ENCODE measurements at places on chromosomes 7 and 10.

- no peak for DNase-seq
Measured at GRCh38 chr7:53473371-53473770, 437.9 kb downstream of the POM121L12 start.

DNA sequence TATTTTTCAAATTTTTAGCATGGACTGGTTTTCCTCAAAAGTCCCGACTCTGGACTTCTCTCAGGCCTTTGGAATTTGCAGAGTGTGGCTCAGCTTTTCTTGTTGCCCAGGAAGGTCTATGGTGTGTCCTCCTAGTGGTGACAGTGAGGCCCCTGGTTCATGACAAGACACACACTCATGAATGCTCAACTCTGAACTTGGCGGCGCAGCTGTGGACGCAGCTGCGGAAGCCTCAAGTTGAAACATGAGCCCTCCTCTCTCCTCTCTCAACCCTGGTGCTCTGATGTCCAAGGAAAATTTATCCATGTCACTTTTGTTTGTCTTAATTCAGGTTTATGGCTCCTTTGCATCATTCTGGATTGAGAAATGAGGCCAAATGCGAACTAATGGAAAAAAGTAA lies 183.9 kb downstream of the HECW1 start:
- DNase-seq: no peak

- no peak for DNase-seq
Measured at GRCh38 chr10:31700181-31700611, 228.4 kb downstream of the ARHGAP12 start.

GRCh38 chr7:75667938-75668337 lies 70.8 kb downstream of the HIP1 start:
- DNase-seq: no peak

All from NCI-H524 treated with DMSO at 0.1 percent for 48 hours (cell line).